Tibial nerve (tissue), 4 donors: ENCODE measurements at places on chromosomes 13 and 19. TPM values are rescaled to one million over a fixed set of nuclear protein-coding genes. Genes with fewer than 3 reads are reported as not detected.

PSG7 gene
- total RNA-seq, result not detected

QPCTL gene
- 8.8 TPM for total RNA-seq

PRR19 gene
- not detected for total RNA-seq

CDC34 gene
- total RNA-seq, result 60.7 TPM

DNA sequence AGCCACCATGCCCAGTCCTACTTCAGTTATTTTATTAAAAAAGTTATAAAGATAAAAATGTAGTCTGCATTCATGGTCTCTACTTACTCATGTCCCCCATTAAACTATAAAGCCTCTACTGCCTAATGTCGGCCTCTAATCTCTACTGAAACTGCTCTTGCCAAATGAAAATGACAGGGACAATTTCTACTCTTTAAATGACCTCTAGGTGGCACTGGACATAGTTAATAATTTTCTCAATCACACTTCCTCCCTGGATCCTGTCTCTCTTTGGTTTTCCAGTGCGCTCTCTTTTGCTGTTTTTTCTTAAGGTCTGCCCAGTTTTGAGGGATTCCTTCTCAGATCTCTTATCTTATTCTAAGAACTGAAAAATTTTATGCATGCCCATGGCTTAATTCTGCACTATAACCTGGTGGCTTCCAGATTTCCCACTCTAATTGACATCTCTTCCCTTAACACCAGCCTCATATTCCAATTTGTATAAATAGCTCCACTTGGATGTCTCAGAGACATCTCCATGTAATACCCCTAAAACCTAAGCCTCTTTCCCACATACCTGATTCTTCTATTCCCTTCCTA, 54.3 kb downstream of the MTMR6 start:
- no peak overlapping the region for H3K27ac ChIP-seq
- no peaks in the 10 kb centered on the region for H3K27me3 ChIP-seq
- DNase-seq, result no peak
- no peaks in the 10 kb centered on the region for H3K36me3 ChIP-seq
- H3K4me3 ChIP-seq, result no peak overlapping the region
- no peaks in the 10 kb centered on the region for H3K4me1 ChIP-seq

DNA sequence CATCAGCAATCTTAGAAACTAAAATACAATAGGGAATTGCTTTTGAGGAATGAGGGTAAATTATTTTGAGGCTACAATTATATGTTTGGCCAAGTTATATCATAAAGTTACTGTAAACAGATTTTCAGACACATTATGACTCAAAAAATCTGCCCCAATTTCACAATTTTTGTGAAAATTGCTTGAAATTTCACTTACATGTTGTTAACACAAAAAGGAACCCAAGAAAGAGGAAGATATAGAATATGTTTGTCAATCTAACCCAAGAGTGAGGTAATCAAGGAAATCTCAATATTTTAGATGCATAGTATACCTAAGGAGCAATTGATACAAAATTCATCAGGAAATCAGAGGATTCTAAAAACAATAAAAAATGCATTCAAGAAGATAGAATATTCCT, 73.9 kb upstream of the FNDC3A start:
- no peaks in the 10 kb centered on the region for H3K4me1 ChIP-seq
- no peaks in the 10 kb centered on the region for H3K27me3 ChIP-seq
- H3K4me3 ChIP-seq, result no peak overlapping the region
- DNase-seq, result no peak

- H3K4me1 ChIP-seq, result peaks cover 41% of the 10 kb centered on the region
Measured at GRCh38 chr19:2164020-2164998, 576 bp downstream of the DOT1L start.

- no peaks in the 10 kb centered on the region for H3K4me1 ChIP-seq
- no peaks in the 10 kb centered on the region for H3K27me3 ChIP-seq
- no peaks in the 10 kb centered on the region for H3K36me3 ChIP-seq
- no peak overlapping the region for H3K4me3 ChIP-seq
- no peak for DNase-seq
Measured at GRCh38 chr13:48852911-48853727, 122.6 kb upstream of the FNDC3A start.

DNA sequence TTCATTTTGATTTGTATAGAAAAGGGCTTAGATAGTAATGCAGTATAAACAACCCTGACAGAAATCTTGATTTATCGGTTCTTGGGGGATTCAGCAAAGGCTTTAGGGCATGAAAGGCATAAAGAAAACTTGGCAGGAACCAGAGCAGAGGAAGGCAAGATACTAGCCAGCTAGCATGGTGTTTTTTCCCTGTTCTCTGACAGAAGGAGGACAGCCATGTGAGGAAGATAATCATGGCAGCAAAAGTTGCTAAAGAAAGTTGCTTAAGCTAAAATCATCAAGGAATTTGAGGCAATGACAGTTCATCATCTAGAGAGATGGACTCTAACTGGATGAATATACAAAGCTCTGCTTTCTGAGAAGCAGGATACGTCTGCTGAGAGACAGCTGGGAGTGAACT, 294.1 kb downstream of the KCNRG start:
- no peak overlapping the region for H3K4me3 ChIP-seq
- H3K4me1 ChIP-seq, result no peaks in the 10 kb centered on the region
- no peak overlapping the region for H3K27ac ChIP-seq

GRCh38 chr13:99071666-99072065, 93.8 kb upstream of the DOCK9 start:
- H3K36me3 ChIP-seq, result no peaks in the 10 kb centered on the region
- DNase-seq, result no peak
- no peak overlapping the region for H3K4me3 ChIP-seq
- H3K4me1 ChIP-seq, result peaks cover 2% of the 10 kb centered on the region

- H3K4me1 ChIP-seq, result no peaks in the 10 kb centered on the region
- no peak overlapping the region for H3K4me3 ChIP-seq
- H3K27me3 ChIP-seq, result no peaks in the 10 kb centered on the region
- no peak for DNase-seq
- no peak overlapping the region for H3K27ac ChIP-seq
- no peaks in the 10 kb centered on the region for H3K36me3 ChIP-seq
Measured at GRCh38 chr19:41868120-41868988, 8.3 kb downstream of the RPS19 start.
